ENCODE measurements at places on chromosomes 3 and 15.

DNA sequence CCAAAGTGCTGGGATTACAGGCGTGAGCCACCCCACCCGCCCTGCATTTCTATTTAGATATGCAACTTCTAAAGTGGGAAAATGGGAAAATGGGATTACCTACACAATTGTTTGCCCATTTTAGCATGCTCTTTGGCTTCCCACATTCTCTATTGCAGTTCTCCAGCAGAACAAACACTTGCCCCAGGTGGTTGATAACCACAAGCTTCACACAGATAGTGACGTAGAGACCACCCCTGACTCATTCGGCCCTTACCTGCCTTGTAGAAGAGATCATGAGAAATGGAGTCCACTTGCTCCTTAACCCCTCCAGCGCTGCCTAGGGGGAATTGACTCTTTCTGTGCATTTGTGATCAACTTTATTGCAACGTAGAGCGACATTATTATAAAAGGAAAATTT, 83.2 kb upstream of the RAP2B start:
- no peak for DNase-seq

DNA sequence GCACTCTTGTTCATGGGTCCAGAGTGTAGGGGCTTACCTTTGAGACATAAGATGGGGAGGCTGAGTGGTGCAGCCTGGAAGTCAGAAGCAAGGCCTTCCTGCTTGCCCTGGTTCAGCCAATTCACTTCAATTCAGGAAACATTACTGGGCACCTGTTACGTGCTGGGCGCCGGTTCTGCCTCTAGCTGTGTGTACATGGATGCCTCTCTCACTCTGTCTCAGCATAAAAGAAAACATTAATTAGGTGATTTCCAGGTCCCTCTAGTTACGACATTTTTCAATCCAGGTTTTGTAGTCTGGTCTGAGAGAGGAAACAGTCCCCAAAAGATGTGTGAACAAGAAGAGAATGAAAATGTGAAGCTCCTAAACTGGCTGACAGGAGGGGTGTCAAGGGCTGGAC, 1.2 kb downstream of the RTP1 start:
- no peak for DNase-seq

DNA sequence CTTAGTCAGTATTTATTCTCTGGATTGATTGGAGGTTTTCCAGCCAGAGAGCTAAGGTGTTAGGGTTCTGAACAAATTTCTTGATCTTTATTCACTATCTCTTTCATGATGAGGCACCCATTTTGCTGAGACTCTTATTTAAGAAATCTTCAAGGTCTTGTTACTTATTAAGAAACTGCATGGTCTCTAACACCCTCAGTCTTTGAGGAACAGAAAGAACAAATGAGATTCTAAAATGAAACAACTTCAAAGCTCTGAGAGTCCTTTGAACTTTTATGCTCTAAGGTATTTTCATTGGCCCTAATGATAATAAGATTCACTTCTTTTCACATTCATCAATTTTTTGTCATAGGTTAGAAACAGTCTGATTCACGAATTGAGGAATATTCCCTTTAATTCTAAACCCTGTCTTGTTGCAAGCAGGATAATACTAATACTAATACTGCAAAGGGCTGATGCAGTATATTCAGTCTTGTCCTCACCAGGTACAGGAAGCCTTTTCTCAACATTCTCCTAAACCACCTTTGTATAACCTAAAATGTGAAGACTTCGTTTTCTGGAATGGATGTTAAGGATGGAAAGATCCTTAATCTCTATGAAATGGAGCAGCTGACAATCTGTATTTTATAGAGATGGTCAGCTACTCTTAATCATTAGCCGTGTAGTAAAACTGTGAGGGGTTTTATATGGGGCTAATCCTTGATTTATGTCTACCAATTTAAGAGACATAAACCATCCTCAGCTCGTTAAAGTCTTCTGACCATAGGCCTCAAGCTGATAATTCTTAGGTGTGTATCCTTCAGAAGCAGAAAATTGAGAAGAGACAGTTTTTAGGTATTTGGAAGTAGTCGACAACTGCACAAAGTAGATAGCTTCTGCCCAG, 198.3 kb downstream of the OTOL1 start:
- DNase-seq, result no peak

GRCh38 chr3:138371070-138371965, 22.9 kb downstream of the MRAS start:
- DNase-seq, result no peak

- no peak for DNase-seq
Measured at GRCh38 chr3:23103764-23104163, 99.4 kb upstream of the UBE2E2 start.

GRCh38 chr3:171383206-171384018, 76.8 kb downstream of the TNIK start:
- DNase-seq, result peak; percentile 22

DNA sequence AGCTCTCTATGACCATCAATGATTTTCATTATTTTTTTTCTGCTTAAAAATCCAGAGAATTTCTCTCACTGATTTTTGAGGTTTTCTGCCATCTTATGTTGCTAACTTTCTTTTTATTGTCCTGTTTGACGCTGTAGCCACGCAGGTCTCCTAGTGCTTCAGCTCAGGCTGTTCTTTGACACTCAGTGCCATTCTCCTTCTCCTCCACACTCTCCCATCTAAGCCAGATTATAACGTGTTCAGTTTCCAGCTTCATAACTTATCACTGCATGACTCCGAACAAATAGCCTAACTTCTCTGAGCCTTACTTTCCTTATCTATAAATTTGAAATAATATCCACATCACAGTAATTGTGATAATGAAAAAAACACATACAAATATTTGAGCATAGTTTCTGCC, 22.8 kb upstream of the ST3GAL6 start:
- no peak for DNase-seq

DNA sequence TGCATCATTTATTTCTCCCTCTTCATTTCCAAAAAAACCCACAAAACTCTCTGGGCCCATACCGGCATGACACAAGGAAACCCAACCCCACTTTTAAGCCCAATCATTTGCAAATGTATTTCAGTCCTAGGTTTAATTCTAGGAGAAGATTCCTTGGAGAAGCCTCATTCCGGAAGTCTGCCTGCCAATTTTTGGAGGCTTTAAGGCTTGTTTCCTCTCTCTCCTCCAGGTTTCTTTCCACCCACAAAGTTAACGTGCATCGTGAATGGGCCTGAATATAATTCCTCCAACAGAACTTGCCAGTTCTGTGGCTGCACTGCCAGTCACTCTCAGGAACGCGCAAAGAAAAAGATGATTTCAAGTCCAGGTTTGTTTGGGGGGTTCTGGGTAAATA, 69.9 kb upstream of the FOXP1 start:
- no peak for DNase-seq

DNA sequence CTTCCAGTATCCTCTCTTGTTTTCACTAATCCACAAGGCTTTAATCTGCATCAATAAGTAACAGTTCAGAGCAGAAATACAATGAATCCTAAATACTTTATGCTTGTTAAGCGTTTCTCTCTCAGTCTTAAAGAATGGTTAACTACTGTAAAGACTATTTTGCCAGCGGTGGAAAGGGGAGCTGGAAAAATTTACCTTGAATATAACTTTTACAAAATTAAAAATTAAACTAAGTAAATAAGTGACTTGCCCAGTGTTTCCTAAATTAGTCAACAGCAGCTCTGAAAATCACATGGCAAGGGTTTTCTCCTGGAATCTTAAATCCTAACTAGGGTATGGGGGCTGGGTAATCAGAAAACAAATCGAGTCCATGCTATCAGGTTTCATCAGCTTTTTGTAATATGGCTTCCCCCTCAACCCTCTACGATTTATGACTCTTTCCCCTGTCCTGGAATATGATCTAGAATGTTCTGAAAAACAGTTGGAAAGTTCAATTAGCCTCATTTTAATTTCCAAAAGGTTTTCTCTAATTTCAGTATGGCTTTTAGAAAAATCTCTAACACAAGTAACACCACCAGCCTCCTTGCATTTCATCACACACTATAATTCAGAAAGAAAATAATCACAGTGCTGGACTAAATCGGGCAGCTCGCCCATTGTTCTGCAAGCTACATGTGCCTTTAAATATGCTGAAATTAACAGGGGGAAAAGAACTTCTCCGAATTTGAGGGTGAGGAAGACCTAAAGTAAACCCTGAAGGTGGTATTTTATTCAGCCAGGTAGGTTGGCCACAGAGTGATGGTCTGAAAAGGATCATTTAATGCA, 133.5 kb downstream of the ADAMTS9 start:
- no peak for DNase-seq

DNA sequence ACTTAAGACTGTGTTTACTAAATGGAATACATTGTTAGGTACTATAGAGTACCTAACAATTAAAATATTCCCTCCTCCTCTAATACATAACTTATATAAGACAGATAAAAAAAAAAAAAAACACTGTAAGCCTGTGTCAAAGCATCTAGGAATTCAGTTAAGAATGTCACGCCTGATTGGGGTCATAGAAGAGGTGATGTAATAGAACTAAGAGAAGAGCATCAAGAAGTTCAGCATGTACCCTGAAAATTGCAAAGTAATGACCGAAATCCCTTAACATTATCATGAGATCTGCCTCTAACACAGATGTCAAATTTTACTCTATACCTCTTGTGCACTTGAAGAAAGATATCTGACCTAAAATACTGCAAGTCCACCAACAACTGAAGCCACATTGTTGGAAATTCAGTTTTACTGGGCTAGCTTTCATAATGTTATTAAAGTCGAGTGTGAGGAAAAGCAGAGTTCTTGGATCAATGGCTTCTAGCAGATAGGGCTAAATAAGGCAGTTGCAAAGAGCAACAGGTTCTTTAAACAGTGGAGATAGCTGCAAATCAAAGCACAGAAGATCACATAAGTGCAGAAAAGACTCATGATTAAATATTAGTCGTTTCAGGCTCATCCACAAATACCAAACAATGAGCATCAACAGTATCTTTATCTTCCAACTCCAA, 75.0 kb downstream of the TBL1XR1 start:
- DNase-seq, result no peak

DNA sequence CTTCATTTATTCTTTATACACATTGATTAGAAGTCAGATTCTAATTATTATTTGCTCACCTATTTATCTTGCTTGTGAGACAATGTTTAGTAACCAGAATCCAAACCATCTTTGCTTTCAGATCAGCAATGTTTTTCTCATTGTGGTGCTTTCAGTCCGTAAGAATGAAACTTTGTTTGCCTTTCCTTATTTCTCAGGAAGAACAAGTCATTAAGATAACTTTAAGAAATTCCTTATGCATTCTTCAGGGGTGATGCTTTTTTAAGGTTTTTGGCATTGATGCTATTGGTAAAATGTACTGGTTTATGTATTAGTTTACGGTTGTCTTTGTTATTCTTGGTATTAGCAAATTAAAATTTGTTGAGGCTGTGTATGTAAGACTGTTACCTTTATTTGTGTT, 120.8 kb upstream of the POU1F1 start:
- no peak for DNase-seq

GRCh38 chr3:130963444-130963843, 63.2 kb downstream of the ASTE1 start:
- DNase-seq, result no peak

- peak; percentile 59 for DNase-seq
Measured at GRCh38 chr3:100993309-100993708, at the start of gene ABI3BP. Gene ABI3BP, minus strand, starts transcription at chr3:100993421. Its CDS starts 37 bp downstream, at chr3:100993384.

GRCh38 chr15:62561571-62561970, 396.5 kb upstream of the C2CD4B start:
- no peak for DNase-seq

GRCh38 chr3:183185696-183186095, 23.2 kb upstream of the LAMP3 start:
- peak; percentile 59 for DNase-seq

All from AG09319 (cell line).